ENCODE measurements at places on chromosomes 3 and 15.
A peak's percentile ranks its signal among the peaks of the same experiment; 100 is the strongest.

GRCh38 chr3:183116025-183116614 is 16.8 kb upstream of the MCCC1 start:
- DNase-seq = peak; percentile 17

DNA sequence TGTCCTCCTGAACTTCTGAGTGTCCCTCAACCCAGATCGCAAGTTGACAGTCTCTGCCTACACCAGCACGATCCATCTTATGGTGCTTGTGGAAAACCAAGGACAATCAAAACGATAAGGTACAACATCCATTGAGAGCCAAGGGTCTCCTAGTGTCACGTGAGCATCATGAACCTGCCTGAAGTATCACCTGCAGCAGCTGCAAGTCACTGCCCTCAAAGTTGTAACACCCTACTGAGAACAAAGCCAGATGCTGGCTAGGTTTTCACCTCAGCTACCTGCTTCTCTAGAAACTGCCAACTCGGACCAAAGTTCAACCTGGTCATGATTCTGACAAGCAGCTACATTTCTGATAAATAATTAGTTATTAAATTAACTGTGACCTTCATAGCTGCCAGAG is 17.5 kb downstream of the C2CD4B start:
- DNase-seq = no peak

- DNase-seq = no peak
These were observed 20.3 kb upstream of the NRROS start for GRCh38 chr3:196619223-196619622.

DNA sequence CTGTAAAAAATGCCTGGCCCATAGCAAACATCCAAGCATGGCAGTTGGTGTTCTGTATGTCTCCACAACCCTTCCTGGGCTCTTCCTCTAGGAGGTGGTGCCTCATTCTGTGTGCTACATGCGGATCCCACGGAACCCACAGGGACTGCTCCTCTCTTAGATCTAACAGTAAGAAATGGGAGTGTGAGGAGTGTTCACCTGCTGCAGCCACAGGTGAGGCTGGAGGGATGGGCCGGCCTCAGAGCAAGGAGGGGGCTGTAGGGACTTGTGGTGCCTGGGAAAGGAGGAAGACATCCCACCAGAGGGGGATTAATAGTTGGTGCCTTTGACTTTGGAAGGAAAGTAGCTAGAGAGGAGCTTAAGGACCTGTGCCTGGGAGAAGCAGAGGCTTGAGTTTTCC is 22.2 kb downstream of the SEMA3G start:
- no peak for DNase-seq

DNA sequence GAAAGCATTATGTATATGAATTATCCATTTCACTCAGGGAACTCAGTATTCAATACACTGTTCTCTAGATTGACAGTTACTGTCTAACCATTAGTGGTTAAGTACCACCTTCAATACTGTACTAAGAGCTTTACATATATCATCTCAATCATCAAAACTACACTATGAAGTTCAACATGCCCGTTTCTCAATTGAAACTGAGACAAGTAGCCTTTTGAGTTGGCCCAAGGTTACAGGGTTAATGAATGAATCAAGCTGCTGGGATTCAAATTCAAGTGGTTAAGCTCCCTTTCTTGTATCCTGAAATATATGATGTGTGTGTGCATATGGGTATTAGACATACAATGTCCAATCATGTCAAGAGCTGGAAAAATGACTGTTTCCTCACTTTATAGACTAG is 5.8 kb downstream of the TASOR start:
- DNase-seq = no peak

DNA sequence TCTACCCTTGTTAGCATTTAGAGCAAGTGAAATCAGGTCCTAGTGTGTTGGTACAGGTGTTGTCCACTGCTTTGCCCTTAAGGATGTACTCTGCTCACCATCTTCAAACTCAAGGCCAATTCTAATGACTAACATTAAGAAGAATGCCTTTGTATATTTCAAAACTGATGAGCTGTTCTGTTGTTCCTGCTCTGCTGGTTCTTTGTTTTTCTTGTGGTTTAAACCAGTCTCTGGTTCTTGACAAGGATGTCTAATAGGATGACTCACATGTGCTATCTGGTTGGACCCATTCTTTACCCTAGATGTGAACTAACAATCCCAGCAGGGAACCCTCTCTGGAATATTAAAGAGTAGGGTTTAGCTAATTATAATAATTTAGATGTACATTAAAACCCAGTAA is 17.3 kb downstream of the ABHD5 start:
- DNase-seq = no peak

DNA sequence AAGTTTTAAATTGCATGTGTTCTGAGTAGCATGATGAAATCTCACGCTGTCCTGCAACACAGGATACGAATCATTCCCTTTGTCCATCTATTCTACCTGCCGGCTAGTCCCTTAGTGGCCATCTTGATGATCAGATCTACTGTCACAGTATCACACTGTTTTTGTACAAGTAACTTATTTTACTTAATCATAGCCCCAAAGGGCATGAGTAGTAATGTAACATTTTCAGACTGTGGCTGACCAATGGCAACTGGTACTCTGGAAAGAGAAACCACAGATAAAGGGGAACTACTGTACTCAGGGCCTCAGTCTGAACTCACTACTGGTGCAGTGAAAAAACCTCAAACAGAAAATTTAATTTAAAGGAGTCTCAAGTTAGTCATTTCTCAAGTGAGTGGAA is 127.3 kb upstream of the MRPL3 start:
- no peak for DNase-seq

GRCh38 chr3:99683465-99683864 is 45.1 kb downstream of the COL8A1 start:
- DNase-seq = no peak

- no peak for DNase-seq
These were observed 562.1 kb downstream of the IGSF11 start for GRCh38 chr3:118472586-118472985.

DNA sequence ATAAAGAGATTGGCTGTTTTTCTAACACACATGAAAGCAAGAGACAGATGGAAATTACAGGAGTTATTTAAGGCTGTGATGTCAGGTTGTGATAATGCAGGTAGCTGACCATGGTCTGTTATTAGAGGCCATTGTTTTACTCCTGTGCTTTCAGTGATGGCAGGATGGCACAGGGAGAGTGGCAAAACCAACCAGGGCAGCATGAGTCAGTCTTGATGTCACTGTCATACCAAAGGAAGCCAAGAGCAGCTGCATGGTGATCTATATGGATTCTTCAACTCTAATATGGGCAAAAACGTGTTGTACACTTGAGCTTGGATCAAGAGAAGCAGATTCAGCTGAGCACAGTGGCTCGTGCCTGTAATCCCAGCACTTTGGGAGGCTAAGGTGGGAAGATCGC is 91.8 kb upstream of the LMOD3 start:
- no peak for DNase-seq

GRCh38 chr15:67775998-67776397 is 49.3 kb upstream of the SKOR1 start:
- no peak for DNase-seq

DNA sequence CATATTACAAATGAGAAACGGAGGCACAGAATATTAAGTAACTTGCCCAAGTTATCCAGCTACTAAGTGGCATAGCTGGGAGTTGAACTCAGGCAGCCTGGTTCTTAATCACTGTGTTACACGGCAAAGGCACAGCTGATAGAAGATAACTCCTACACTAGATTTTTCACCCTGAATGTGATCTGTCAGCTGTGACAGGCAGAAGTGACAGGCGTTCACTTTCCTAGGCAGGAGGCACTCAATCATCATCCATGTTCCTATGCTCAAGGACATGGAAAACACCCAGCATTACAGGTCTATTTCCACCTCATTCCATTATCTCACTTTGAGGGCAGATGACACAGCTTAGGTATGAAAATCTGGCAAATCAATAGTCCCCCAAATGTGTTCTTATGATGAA is 35.6 kb downstream of the TBC1D2B start:
- no peak for DNase-seq

DNA sequence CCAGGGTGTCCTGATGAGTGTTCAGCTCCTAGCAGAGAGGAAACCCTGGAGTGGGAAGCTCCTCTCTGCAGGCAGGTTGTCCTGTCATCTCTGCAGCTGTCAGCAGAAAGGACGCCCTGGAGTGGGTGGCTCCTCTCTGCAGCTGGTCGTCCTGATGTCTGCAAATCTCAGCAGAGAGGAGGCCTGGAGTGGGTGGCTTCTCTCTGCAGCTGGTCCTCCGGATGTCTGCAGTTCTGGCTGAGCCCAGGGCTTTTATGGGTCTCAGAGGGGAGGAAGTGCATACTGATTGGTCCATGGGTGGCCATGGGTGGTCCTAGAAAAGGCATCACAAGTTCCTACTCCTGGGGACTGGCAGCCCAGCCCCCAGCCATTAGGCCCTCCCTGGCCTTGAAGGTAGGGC is 102.6 kb upstream of the BNIP2 start:
- DNase-seq = no peak

- DNase-seq = no peak
These were observed 37.9 kb downstream of the RPLP1 start for GRCh38 chr15:69490356-69491037.

- no peak for DNase-seq
These were observed 51.5 kb upstream of the TMEM158 start for GRCh38 chr3:45277636-45278035.

DNA sequence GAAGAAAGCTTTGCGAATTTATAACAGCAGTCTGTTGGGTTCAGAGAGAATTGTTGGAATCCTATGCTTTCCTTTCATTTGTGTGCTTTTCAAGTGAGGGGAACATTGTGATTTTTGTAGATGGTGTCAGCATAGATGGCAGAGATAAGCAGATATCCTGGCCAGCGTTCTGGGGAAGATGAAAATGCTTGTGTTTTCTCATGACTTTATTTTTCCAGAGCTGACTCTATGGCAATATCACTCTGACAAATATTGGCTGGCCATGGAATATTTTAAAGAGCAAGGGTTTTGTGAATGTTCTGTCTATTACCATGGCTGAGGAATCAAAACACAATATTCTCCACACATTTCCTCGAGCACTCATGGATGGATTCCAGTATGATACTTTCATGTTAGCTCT is 108.8 kb downstream of the MITF start:
- no peak for DNase-seq

GRCh38 chr3:126083913-126084767 is at the start of gene SLC41A3:
TSS of gene SLC41A3 (minus strand) at chr3:126084124. CDS start at chr3:126068219, 15,905 bp downstream.
- DNase-seq = peak; percentile 71

- DNase-seq = no peak
These were observed 340.3 kb downstream of the SLC9A9 start for GRCh38 chr3:143507735-143508580.

- no peak for DNase-seq
These were observed 22.3 kb downstream of the OSBPL10 start for GRCh38 chr3:31958701-31959152.

- DNase-seq = no peak
These were observed 73.3 kb downstream of the NSUN3 start for GRCh38 chr3:94136133-94136532.

DNA sequence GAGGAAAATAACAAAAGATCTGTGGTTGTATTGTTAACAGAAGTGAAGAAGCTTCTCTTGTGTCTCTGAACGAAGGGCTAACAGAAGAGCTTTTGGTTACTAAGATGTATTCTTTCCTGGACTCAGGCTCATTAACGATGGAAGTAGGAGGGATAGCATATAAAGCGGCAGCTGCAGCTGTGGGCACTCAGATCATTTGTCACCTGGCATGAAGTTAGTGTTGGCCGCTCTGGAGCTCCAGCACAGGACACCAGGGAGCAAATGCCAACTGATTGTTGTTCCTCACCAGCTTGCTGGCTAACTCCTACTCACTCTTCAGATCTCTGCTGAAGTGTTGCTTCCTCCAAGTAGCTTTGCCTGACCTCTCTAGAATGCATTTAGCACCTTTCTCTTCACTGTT is 15.5 kb upstream of the SLITRK3 start:
- DNase-seq = no peak

DNA sequence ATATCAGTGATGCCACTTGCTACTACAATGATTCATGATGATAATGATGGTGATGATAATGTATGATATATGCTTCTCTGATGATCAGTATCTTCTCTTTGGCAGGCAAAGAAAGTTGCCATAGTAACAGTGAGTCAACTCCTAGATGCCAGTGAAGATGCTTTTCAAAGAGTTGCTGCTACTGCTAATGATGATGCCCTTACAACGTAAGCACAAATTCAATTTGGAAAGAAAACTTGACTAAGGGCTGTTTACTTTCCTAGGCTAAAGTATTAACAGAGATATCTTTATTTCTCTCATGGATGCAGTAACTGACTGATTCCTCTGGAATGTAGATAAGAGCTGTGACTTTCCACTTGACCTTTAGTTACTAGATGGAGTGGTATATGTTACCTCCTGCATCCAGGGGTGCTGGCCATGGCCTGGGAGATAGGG is 27.8 kb downstream of the ADGRG7 start:
- no peak for DNase-seq

- DNase-seq = no peak
These were observed 285.7 kb upstream of the STT3B start for GRCh38 chr3:31247063-31247447.

GRCh38 chr3:178519701-178520100 is 16.5 kb upstream of the KCNMB2 start:
- no peak for DNase-seq

- no peak for DNase-seq
These were observed 49.8 kb downstream of the RUBCN start for GRCh38 chr3:197686899-197687298.

DNA sequence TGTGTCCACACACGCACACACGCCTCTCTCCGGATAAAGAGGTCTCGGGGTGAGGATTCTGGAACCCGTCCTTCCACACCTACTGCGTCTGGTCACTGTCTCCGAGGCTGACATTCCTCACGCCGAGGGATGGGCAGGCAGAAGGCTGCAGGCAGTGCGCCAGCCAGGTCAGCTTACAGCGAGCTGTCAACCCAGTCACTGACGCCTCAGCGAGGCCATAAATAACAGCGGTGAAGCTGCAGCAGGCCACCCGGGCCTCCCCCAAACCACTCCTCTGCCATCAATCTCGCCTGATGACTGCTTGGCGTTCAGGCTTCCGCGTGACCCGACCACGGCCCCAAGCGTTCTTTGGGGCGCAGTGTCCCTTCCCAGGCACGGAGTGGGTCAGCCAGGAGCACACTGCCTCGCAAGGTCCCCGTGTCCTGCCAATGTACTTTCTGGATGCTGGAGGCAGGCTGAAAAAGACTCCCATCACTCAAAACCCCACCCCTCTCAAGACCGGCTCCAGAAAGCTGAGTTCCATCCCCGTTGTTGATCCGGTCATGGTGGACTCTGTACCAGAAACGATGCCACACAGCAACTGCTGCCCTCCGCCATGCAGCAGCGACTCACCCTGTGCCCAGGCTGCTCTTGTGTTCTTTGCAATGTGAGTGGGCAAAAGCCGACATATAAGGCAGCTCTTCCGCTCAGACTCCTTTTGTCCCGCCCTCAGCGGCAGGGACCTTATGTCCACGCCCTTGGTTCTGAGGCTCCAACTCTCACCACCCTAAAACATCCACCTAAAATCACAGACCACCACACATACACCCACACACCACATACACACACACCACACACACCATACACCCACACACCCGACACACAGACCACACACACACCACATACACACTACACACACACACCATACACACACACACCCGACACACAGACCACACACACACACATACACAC is 27.1 kb downstream of the CPN2 start:
- no peak for DNase-seq

GRCh38 chr3:149969940-149970715 is 567 bp downstream of the PFN2 start:
- peak; percentile 33 for DNase-seq
